ENCODE measurements at places on chromosomes 7 and 10. TPM values are rescaled to one million over a fixed set of nuclear protein-coding genes. Genes with fewer than 3 reads are reported as not detected.

HHEX gene
- total RNA-seq = 2.3 TPM

STAG3 gene
- total RNA-seq = 0.25 TPM

GRCh38 chr10:103111918-103112877 is 80.9 kb downstream of the NT5C2 start:
- no peak for DNase-seq

DNA sequence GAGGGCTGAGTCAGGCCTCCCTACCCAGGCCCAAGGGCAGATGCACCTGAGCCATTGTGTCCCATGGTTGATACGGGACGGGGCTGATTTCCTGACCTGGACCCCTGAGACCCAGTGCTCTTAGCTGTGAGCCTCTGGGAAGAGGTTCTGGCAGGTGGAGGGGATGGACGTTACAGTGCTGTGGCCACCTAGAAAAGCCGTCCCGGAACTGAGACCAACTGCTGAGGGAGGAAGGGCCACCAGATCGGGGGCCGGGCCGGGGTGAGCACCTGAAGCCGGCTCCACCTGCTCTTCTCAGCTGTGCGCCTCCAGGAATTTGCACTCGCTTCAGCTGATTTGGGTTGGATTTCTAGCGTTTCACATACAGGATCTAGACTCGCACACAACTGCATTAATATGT is 35.4 kb downstream of the CHST12 start:
- DNase-seq = no peak

DNA sequence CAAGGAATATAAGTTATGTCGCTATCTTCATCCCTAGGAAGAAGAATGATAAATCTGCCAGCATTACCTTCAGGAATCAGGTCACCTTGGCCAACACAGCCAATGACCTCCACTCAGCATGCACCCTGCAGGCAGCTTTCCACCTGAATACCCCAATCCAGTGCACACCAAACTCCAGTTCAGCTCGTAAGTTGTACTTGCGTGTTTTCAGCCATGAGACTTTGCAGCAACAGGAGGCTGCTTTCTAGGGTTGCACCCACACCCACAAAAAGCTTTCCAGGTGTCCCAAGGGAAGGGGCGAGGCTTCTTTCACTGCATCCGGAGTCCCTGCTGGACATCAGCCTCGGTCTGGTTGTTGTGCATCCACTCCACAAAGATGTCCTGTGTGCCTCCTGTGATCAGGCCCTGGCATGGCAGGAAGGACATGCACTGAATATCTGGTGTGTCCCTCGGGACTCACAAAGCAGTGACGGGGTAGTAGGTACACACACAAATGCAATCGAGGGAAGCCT is 282.9 kb downstream of the GRID1 start:
- no peak for DNase-seq

DNA sequence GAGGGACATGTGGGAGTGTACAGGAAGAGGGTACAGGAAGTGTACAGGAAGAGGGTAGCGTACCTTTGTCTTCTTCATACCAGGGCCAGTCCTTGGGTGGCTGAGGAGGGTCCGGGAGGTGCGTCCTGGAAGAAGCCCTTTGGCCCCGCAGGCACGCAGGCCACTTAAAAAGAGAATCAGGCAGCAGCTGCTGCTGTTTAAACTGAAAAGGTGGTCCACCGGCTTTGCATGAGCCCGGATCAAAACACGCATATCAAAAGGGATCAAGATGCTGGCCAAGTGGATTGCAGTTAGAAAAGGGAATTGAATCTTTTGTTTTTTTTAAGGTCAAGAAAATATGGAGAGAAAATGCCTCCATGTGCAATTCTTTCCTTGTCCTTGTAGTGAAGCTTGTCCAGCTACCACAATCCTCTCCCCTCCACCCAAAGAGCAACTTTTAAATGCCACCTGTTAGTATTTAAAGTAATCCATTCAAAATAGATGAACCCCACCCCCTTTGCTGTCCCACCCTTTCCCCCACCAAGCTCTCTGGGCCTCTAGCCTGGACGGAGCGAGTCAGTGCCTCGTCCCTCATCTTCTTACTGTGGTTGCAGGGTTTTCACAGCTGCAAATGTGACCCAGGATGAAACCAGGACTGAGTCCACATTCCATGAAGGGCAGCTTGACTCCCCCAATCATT is 142.8 kb downstream of the GLCCI1 start:
- no peak for DNase-seq
